Large intestine (tissue), 12 donors: ENCODE measurements at places on chromosomes 1 and 21.

GRCh38 chr1:22969304-22969709 lies 3.4 kb downstream of the LACTBL1 start:
- peak; percentile 69 for DNase-seq

DNA sequence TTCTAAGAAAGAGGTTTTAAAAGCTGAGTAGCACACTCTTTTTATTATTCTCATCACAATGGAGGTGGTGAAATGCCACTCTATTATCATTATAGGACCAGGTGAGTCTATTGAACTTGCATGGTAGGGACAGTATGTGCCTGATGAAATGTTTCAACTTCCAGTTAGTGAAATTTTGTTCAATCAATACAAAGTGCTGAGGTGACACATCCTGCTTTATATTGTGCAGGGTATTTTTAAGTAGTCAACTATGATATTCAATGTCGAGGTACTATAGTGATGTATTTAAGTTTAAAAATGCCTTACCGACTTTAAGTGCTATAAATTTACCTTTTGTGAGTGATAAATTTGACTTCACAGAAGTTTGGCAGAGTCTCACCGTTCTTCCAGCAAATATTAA lies 284.7 kb upstream of the BRINP3 start:
- DNase-seq = no peak

DNA sequence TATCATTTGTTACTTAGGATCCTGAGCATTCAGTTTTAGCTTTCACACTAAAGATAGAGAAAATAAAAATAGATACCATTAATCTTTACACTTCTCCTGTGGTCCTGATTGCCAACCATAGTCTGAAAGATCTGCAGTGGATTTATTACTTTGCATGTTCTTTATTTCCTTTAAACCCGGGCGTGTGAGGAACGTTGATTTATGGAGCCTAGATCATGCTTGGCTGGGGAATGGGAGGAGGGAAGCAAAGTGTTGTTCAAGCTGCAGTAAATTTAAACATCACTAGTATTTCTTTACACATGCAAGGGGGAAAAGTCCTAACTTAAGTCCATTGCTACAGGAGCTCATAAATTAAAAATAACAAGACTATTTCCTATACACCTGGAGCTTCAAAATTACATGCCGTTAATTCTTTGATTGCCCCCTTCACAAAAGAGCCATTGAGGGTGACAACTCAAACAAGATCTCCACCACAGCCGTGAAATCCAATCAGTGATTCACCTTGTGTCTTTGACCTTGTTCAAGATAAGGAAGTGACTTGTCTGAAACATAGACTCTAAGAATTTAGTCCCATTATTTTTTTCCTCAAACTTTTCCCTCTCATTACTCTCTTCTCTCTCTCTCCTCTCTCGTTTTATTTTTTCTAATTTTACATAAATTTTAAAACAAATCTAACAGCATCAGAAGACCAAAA lies 282.7 kb downstream of the KIF26B start:
- no peak for DNase-seq

GRCh38 chr1:3026124-3026523 lies 4.9 kb downstream of the ACTRT2 start:
- DNase-seq = no peak

DNA sequence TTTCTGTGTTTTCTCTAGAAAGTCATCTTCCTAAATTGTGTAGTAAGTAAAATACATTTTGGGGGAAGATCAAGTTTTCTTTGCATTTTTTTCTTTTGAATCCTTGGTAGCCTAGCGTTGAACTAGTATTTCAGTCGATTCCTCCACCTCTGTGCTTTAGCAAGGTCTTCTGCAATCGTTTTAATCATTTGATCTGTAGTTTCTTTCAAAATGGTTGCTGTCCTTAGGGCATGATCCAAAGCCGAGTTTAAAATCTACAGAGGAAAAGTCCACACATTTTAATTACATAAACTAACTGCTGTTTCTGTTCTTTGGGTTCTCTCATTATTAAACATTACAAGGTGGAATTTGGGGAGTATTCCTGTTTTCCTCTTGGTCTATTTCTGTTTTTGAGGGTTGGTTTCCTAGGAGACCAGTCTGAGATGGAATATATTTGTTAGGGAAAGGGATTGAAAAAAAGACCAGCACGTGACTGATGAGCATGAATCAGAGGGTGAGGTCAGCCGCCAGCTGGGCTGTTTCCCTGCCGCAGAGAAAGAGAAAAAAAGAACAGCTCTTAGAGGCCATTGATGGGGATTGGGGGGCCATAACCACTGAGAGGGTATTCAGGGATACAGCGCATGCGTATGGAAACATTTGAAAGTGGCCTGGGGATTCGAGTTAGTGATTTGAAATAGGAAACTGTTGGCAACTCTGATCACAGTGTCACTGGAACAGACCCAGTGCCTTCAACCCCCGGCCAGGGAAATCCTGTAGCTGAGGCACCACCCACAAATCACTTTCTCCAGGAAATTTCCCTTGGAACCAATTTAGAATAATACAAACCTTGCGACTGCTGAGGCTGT lies 40.6 kb downstream of the AKNAD1 start:
- peak; percentile 86 for DNase-seq

GRCh38 chr1:239608469-239608868 lies 222.1 kb downstream of the CHRM3 start:
- DNase-seq = no peak

GRCh38 chr1:150552128-150552910 lies 3.1 kb downstream of the ADAMTSL4 start:
- DNase-seq = peak; percentile 86

GRCh38 chr1:199272139-199272544 lies 633.3 kb downstream of the PTPRC start:
- no peak for DNase-seq

- no peak for DNase-seq
These were observed 62.5 kb downstream of the NDUFS5 start for GRCh38 chr1:39088658-39089057.

DNA sequence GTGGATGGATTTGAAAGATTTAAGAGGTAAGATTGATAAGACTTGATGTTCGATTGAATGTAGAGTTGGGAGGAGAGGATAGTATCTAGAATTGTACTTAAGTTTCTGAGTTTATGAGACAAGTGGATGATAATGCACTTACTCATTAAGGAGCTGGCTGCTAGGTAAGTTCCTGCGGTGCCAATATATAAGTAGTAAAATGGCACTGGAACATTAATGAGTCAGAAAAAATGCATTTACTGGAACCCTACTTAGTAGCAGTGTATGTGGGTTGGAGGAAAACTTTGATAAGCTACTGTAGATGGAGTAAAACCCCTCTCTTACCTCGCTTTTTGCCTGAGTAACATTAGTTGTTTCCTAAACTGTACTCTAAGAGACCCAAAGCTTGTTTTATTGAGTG lies 68.2 kb downstream of the ZFYVE9 start:
- DNase-seq = no peak

DNA sequence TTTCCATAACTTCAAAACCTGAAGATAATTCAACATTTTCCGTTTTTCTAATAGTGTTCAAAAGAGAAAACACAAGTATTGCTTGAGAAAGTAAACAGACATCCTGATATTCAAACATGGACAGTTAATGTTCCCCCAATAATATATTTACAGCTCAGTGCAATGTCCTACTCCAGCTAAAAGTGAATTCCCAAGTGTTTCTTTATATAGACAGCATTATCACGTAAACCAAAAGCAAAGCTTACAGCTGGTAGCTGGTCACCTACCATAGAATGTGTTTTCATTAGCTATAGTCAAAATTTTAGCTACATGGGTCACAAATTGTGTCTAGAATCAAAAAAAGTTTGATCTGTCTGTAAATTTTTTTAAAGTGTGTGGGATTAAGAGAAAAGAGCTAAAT lies 34.9 kb downstream of the WLS start:
- DNase-seq = no peak

DNA sequence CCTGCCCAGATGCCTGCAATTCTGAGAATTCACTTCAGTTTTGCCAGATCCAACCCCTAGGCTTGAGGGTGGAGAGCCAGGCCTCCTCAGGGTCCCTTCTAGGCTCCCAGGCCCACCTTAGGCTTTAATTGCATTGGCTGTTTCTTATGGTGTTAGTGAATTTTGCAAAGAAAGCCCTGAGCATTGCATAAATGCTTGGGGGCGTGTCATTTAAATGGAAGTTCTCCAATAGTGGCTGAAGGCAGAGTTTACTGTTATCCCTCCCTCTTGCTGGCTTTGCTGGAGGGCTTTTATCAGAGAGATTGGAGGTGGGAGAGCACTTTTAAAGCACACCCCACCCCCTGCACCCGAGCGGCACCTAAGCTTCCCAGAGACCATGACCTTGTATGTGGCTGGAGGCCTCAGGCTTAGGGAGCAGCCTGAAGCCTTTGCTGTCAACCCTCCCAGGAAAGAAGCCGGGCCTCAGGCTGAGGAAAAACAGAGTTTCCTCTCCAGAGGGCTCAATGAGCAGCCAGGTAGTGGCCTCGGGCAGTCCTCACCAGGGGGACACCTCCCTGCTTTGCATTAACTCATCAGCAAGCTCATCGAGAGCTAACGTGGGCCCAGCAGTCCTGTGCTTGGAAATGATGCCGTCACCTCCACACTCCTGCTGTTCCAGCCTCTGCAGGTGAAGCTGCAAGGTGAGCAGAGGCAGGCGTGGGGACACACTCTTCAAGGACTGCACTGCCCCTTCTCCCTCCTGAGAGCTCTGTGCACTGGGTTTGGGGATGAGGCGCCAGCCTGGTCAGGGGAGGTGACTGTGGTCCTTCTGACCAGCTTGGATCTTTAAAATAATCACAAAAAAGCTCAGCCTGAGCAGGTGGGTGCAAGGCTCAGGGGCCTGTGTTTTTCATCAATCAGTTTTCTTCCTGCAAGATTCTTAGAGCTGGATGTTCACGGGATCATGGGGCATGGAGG lies 58.0 kb downstream of the STUM start:
- DNase-seq = no peak
